ENCODE measurements at places on chromosomes 6 and 20.

DNA sequence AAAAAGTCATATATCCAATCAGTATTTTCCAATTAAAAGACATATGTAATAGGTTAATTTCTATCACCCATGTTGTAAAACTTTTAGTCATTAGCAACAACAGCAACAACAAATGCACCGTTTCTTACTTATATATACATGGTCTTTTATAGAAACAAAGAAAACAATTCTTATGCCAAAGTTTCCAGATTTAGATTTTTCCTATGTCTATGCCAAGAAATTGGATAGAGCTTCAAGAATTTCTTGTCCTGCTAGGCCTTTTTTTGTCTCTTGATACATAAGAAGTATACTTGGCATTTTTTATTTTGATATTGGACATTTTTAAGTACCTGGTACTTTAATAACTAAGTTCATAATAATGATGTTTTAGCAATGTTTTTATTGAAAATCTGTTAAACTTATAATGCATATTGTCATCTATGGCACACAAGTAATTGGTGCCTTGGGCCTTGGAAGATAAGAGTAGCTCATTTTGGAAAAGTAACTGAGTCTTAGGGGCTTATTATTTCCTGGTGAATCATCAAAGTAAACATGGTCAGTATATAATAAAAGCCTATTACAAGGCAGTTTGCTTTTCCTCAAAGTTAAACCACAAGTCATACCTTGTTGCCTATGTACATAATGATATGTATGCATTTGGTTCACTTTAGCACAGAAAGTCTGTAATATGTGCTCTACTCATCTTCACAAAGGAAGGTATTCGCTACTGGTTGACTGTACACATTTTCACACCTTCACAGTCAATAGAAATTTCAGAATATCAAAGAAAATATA is 10.1 kb upstream of the FRK start:
- DNase-seq: no peak

DNA sequence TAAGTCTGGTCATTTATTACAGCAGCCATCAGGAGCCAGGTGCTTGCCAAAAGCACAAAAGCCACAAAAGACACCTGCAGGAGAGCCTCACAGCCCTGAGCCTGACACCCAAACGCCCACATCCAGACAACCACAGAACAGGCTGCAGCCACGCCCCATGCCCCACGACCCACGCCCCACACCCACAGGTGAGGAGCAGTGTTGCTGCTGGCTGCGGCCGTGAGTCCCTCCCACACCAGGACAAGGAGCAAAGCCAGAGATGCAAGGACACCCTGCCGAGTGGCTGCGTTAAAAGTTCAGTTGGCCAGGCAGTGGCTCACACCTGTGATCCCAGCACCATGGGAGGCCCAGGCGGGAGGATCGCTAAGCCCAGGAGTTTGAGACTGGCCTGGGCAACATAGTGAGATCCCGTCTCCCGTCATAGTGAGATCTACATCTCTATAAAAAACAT is 43.0 kb downstream of the SLC2A4RG start:
- DNase-seq: no peak

- DNase-seq: no peak
These were observed 167.9 kb downstream of the PREX1 start for GRCh38 chr20:48659858-48660257.

- DNase-seq: no peak
These were observed 25.9 kb downstream of the RNASET2 start for GRCh38 chr6:166930354-166930891.

- DNase-seq: no peak
These were observed 164.2 kb downstream of the GMPR start for GRCh38 chr6:16402581-16402900.

DNA sequence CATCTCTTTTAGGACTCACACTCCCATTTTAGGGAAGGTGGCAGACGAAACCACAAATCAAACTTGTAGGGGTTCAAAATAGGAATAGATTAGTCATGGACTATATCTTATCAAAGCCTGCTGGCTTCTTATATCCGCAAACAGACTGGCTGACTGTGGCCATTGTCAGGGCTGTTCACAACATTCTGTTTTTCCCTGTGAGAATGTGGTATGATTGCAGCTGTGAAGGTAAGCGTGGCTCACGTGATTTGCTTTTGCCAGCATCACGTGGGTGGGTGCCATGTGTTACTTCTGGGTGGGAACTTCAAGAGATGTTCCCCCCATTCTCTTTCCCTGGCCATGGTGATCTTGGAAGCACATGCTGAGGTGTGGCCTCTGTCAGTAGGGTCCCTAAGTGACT is 5.9 kb downstream of the IP6K3 start:
- DNase-seq: no peak

DNA sequence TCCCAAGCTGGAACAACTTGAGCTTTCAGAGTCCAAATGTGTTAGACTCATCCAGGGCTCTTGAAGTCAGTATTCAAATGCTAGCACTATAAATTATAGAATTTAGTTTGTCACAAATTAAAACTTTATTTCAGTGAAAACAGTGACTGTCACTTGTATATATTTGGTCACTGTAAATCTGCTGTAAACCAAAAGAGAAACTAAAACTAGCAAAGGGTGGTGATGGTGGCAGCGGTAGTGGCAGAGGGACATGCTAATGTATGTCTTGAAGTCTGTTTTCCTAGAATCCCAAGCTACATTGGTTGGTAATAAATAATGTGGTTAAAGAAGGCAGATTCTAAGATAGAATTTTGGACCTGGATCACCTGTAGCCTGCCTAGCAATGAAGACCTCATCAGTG is 140.4 kb upstream of the CENPW start:
- no peak for DNase-seq

DNA sequence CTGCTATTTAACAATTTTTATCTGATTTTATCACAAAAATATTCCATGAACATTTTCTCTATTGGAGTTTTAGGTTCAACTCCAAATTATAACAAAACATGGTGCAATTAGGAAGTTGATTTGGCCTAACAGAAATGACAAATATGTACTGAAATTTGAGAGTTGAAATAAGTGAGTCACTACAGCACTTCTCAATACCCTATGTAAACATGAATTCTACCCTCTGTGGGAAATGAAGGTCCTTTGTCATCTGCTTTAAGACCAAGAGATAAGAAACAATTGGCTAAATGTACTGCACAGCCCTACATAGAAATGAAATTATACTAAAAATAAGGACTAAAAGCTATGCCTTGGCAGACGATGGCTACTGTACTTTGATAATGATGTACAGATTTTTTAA is 86.2 kb upstream of the BEND6 start:
- no peak for DNase-seq

- no peak for DNase-seq
These were observed 123.7 kb upstream of the MLIP start for GRCh38 chr6:53987522-53987888.

DNA sequence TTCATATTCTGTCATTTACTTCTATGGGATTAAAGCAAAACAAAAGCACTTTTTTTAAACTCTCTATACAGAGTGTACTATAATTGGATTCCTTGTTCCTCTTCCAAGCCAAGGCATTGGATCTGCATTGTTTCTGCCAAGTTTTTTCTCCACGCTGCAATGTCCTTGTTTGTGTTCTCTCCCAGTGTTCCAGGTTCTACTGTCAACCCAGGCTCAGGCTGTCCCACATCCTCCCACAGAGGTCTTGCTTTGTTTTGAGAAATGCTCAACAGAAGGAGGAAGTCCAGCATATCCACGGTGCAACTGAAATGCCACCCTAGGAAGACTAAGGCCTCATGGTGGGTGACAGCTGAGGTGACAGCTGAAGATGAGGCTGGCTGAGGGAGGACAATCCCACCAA is 287.1 kb upstream of the PRDM1 start:
- no peak for DNase-seq

DNA sequence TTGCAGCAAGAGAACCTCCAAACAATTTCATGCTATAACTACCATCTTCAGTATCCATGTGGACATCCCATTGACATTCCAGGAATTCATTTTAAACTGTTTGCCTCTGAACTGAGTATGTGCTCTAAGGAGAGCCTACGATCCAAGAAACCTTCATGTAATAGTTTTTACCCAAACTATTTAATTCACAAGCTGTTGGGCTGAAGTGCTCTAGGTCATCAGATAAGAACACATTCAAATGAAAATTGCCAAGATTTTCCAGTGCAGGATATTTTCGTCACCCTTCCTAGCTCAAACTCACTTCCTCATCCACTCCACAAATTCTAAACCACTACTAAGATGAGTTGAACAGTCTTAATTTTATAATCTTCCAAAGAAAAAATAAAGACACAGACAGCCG is 12.8 kb downstream of the RSPO3 start:
- DNase-seq: no peak

DNA sequence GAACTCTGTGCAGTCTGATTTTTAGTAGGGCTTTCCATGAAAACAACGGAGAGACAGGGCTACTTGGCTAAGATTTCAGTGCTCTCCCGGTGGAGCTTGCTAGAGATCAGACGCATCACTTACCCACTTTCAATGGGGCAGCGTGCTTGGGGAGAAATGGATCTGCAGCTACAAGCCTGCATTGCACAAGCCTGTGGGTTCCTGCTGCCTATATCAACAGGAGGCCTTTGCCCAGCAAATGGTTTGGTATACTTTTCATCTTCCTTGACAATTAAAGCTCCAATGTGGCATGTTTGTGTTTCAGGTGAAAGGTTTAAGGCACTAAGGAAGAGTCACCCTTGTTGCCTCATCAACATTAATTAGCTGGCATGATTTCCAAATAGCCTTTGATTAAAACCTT is 136.0 kb upstream of the FOXQ1 start:
- DNase-seq: no peak

DNA sequence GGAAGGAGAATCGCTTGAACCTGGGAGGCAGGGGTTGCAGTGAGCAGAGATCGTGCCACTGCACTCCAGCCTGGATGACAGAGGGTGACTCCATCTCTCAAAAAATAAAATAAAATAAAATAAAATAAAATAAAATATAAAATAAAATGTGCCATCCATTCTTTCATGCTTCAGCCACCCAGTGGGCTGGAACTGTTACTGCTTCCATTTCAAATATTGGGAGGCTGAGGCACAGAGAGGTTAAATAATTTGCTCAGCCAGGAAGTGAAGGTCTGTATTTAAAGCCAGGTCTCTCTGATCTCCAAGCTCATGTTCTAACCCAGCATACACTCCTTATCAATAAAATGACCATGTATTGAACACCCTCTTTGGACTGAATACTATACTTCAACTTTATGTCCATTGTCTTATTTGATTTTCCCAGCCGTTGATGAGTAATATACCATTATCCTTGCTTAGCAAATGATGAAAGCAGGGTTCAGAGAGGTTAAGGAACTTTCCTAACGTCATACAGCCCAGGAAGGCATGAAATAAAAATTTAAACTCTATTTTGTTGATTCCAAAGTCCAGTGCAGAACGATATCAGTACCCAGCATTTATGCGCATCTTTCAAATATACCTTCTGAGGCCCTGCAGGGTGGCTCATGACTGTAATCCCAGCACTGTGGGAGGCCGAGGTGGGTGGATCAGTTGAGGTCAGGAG is 25.8 kb upstream of the SLC9A8 start:
- no peak for DNase-seq

GRCh38 chr20:60063048-60063451 is 104.8 kb downstream of the CDH26 start:
- DNase-seq: no peak
